SW480 (cell line): ENCODE measurements at places on chromosomes 7 and 10.

DNA sequence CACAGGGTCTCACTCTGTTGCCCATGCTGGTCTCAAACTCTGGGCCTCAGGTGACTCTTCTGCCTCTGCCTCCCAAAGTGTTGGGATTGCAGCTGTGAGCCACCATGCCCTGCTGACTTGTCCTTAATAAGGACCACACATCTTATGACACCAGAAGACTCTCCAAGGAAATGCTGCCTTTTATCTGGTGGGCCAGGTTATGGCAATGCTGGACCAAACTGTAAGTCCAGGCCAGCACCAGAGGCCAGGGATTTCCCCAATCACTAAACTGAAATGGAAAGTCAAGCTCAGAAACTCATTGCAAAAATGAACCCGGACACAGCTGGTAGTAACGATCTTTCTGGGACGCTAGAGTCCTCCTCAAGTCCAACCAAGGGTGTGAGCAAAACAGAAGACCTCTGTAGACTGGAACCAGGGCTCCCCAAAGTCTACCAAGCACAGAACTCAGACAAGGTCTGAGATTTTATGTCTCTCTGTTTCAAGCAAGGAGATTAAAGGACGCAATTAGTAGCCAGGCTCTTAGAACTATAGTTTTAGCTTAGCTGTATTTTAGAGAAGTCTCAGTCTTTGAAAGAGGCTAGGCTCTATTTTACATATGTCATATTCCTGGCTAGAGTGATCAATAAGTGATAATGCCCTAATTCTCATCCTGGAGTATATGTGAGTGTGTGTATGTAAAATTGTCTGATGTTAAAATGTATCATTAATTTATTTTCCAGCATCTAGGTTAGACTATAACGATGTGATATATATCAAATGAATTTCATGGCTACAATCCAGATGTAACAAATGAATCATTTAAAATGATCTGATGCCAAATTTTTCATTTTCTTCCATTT, 74.0 kb upstream of the ITGB1 start:
- no peak for DNase-seq

GRCh38 chr7:40311307-40311706, 176.5 kb downstream of the SUGCT start:
- no peak for DNase-seq

- no peak for DNase-seq
Observed at GRCh38 chr10:122373108-122373507, 1.4 kb upstream of the PLEKHA1 start.

DNA sequence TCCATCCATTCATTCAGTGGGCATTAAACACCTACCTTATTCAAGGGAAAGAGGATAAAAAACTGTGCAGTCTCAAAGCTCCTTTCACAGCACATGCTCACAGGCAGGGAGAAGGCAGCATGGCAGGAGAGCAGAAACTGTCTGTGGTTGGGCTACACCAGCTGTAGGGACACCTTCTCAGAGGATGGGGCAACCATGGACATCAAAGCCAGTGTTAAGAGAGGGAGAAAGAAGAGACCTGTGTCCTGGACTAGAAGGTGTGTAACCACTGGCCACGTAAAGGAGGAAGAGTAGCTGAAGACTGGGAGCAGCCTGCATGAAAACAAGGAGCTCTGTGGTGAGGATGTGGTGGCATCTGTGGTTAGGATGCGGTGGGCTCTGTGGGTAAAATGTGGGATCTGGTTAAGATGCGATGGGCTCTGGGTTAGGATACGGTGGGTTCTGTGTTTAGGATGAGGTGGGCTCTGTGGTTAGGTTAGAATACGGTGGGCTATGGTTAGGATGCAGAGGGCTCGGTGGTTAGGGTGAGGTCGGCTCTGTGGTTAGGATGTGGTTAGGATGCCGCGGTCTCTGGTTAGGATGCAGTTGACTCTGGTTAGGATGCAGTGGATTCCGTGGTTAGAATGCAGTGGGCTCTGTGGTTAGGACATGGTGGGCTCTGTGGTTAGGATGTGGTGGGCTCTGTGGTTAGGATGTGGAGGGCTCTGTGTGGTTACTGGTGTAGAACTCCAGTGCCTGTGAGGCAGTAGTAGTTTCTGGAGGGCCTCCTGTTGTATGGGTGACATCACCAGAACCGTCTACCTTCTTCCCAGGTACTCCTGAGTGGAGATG, 197.6 kb downstream of the WDR37 start:
- DNase-seq, result peak; percentile 6

DNA sequence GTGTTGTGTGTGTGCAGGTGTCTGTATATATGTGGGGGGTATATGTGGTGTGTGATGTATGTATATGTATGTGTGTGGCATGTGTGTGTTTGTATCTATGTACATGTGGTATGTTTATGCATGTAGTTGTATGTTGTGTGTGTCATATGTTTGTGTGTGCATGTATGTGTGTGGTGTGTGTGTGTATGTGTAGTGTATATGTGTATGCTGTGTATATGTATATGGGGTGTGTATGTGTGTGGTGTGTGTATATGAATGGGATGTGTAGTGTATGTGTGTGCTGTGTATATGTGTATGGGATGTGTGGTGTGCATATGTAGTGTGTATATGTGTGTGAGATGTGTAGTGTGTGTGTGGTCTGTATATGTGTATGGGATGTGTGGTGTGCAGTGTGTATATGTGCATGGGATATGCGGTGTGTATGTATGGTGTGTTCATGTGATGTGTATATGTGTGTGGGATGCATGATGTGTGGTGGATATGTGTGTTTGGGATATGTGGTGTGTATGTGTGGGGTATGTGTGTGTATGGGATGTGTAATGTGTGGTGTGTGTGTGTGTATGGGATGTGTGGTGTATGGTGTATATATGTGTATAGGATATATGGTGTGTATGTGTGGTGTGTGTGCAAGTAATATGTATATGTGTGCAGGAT, 30.0 kb downstream of the IKZF1 start:
- DNase-seq, result no peak

DNA sequence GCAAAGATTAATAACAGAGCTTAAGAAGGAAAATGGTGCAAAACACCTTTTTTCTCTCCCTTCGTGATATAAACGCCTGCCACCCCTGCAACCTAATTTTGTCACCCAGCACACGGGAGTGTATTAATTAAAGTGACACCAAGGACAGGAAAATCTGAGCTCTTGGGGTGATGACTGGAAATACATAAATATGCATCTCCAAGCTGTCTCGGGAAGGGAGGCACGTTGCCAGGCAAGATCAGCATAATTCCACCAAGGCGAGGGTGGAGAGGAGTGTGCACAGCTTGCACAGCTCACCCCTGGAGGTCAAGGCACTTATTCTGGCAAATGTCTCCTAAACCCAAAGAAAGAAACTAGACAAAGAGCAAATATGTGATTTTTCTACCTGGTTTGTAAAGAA, 700.9 kb downstream of the GRID1 start:
- DNase-seq, result no peak

DNA sequence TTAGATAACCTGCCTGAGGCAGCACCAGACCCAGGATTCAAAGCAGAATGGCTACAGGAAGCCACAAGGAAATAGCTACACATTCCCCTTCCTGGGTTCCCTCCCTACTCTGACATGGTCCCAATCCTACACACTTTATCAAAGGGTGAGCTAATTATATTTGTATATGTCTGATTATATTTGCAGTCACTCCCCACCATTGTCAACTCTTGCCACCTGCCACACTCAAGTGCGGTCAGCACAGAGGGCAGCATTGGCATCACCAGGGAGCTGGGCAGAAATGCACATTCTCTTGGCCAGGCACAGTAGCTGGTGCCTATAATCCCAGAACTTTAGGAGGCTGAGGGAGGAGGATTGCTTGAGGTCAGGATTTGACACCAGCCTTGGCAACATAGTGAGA, 114.1 kb upstream of the PDLIM1 start:
- DNase-seq, result no peak

- DNase-seq, result no peak
Observed at GRCh38 chr7:131221061-131221460, 106.6 kb upstream of the MKLN1 start.

- no peak for DNase-seq
Observed at GRCh38 chr10:32091046-32091445, 34.8 kb upstream of the KIF5B start.

DNA sequence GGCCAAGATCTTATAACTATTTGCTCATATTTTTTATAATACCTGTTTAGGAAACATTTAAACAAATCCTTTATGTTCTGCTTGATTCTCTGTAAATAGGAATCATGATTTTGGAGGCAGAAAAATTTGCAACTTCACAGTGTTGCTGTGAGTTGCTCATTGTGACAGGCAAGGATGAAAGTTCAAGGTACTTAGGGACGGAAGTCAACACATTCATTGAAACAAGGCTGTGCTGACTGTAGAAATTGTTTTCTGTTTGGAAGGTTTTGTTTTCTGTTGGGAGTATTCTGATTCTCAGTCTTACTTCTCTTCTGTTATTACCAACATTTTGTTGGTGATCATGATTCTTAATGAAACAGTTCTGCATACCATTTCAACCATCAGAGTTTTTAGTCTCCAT, 54.9 kb downstream of the FANK1 start:
- no peak for DNase-seq

- DNase-seq, result no peak
Observed at GRCh38 chr10:63573068-63573697, 52.0 kb downstream of the REEP3 start.

DNA sequence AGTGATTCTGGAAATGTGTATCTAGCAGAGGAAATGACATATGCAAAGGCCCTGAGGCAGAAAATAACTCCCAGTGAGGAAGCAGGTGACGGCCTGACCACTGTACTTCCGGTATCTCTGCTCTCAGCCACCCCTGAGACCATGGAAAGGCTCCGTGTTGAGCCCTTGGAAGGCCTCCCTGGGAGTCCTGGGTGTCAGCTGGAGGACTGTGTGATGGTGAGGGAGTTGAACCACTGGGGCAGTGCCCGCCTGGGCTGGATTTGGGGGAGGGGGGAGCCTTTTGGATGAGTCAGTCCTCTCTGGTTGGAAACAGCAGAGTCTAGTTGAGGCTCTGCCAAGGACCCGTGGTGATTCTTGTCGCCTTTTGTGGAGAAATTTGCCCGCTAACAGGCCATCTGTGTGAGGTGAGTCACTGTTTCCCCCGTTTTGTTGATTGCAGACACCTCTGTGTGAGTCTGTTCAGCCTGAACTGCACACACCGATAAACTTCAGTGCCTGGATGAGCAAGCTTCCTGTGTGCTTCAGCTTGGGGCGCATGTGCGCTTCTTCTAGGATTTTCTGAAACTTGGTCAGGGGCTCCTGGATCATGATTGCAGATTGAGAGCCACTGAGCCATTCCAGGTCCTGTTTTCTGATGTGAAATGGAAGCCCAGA, 98.6 kb downstream of the GRK5 start:
- peak; percentile 51 for DNase-seq

DNA sequence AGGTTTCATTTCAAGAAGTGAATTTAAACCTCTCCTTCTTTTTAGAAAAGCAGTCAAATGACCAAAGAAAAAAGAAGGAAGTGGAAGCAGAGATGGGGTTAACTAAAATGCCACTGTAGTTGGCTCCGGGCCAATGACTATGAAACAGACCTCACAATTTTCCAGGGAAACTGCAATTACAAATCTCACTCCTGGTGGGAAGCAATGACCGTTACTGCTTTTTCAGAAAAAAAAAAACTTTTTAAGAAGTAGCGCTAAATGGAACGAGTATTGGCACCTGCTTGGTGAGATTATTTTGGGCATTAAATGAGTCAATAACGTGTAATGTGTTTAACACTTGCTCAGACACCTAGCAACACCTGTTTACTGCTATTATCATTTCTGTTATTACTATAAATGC, 1.2 kb downstream of the SFRP4 start:
- no peak for DNase-seq

- DNase-seq, result peak; percentile 35
Observed at GRCh38 chr10:23099816-23100215, 4.4 kb downstream of the MSRB2 start.

DNA sequence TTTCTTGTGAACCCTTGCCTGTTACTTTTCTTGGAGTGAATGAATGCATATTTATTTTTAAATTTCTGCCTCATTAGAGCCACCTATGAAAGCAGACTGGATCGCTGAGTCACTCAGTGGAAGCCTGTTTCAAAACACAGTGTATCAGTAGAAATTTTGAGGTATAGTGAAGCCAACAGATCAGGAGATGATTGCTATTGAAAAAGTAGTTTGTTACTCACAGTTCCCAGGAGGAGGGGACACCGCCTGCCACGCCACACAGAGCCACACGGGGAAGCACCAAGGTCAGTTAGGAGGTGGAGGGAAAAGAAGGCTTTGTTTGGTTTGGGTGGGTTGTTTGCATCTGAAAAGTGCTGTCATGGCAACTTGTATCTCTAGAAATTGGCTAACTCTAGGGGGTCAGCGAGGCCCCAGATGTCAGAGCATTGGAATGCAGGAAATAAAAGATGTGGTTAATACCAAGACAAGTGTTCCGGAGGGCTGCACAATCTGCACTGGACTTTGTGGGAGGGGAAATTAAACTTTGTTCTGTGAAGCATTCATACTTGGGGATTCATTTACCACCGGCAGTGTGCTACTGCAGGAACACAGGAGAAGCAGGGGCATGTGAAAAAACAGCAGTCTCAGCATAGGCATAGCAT, 106.4 kb upstream of the SDK1 start:
- peak; percentile 92 for DNase-seq

- no peak for DNase-seq
Observed at GRCh38 chr7:129804111-129804889, 148.5 kb downstream of the UBE2H start.

DNA sequence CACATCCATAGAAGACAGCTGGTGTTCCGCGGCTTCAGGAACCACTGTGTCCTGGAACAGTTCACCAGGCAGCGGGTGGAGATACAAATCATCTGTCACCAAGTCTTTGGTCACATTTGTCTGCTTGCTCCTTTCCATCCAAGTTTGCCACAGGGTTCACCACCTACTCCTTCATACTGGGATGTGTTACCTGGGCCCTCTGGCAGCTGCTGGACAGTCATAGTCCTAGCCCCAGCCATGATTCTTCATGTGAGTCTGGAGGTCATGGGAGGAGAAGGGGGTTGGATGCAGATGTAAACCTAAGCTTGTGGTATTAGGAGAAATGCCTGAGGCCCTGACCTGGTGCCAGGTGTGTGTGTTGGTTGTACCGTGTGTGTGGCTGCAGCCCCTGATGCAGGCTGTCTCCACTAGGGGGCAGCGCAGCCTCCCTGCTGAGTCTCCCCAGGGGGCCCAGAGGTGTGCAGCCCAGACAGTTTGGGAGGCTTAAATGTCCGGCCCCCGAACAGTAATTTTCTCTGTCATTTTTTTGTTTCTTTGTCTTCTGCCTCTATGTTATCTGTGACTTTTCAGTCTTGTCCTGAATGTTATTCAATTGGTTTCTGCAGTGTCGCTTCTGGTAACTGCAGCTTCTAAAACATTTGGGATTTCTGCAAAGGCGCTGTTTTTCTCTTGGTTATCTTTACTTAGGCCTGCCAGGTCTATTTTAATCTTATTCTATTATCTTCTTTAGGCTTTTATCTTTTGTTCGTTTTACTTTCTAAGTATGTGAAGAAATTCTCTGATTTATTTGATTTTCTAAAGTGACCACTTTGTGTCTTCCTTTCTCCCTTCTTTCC, 14.8 kb downstream of the NPS start:
- DNase-seq, result peak; percentile 8

- DNase-seq, result no peak
Observed at GRCh38 chr10:30036811-30037210, 22.6 kb downstream of the JCAD start.

DNA sequence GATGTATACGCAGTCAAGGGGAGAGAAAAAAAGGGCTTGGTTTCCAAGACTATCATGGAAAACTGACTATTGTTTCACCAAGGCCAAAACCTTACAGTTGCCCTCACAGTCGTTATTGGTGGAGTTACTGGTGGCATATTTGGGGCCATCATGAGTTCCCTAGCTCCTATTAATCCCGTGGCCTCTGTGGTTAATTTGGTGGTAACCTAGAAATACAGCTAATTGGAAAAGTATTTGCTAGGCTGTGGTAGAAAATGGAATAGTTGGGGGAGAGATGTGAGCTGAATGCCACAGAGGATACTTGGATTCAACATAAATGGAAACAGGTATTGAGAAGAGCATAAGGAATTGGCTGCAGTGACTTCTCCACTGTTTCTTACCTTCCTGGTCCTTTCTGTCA, 450.7 kb downstream of the KCNMA1 start:
- DNase-seq, result no peak
